Adrenal gland (tissue), 19 donors: ENCODE measurements at places on chromosomes 13 and 19. TPM values are rescaled to one million over a fixed set of nuclear protein-coding genes. Genes with fewer than 3 reads are reported as not detected.

DNA sequence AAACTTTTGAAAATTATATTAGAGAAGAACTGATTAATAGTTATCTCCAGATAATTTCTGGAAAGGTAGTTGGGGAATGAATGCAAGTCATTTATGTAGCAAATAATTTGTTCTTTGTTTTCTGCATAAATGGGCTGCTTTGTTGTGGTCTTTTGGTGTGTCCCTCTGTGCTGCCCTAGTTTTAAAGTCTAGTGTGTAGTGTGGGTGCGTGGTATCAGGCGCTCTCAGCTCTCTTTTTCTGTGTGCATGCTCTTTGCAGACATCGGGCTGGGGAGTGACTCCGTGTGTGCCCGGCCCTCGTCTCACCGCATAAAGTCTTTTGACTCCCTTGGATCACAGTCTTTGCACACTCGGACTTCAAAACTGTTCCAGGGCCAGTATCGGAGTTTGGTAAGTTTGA, 94.5 kb downstream of the ARHGEF7 start:
- no peak for DNase-seq
- no peaks in the 10 kb centered on the region for H3K4me1 ChIP-seq
- H3K36me3 ChIP-seq, result no peaks in the 10 kb centered on the region
- no peaks in the 10 kb centered on the region for H3K27me3 ChIP-seq
- no peak overlapping the region for H3K4me3 ChIP-seq

DNA sequence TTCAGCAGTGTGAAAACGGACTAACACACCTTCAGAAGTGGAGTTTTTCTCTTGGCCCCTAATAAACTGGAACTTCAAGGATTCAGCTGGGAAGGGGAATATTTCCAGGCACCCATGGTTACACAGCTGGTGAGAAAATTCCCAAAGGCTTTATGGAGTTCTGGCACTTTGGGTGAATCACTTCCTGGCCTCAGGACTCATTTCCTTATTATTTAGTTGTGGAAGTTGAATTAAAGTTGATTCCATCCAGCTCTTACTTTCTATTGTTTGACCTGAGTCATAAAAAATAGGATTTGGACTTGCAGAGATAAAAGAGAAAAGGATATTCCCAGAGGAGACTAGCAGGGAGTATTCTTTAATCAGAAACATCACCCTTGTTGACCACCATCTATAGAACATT, 882.1 kb downstream of the UQCRFS1 start:
- no peak overlapping the region for H3K27ac ChIP-seq
- H3K27me3 ChIP-seq, result no peaks in the 10 kb centered on the region
- H3K4me1 ChIP-seq, result no peaks in the 10 kb centered on the region

GRCh38 chr13:22286338-22286737, 615.5 kb downstream of the FGF9 start:
- no peak overlapping the region for H3K27ac ChIP-seq
- no peak for DNase-seq
- H3K4me1 ChIP-seq, result no peaks in the 10 kb centered on the region

DNA sequence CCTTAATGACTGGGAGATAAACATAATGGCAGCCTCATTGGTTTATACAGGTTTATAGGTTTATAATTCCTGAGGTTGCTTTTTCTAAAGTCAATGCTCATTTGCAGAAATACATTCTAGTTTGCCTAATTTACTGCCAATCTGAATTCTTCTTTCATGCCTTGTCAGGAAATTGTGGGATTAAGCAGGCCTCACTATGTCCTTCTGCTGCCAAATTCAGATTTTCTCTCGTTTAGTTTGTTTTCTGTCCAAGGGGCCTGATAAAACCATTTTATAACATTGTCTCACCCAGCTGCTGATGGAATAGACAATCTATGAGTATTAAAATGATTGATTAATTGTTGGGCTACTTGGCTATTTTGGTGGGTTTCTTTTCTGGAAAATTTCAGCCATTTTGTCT, 42.4 kb upstream of the OBI1 start:
- peaks cover 3% of the 10 kb centered on the region for H3K27me3 ChIP-seq
- no peak overlapping the region for H3K4me3 ChIP-seq
- H3K4me1 ChIP-seq, result no peaks in the 10 kb centered on the region

GRCh38 chr13:88217372-88217771, 546.2 kb downstream of the SLITRK5 start:
- H3K27me3 ChIP-seq, result no peaks in the 10 kb centered on the region
- H3K4me1 ChIP-seq, result no peaks in the 10 kb centered on the region
- no peaks in the 10 kb centered on the region for H3K36me3 ChIP-seq
- no peak overlapping the region for H3K27ac ChIP-seq

GRCh38 chr19:46016426-46017094, 6.3 kb downstream of the PGLYRP1 start:
- H3K27ac ChIP-seq, result no peak overlapping the region
- DNase-seq, result peak; percentile 81

GRCh38 chr19:35408284-35409171, 37.7 kb downstream of the GPR42 start:
- no peak overlapping the region for H3K4me3 ChIP-seq
- peaks cover 4% of the 10 kb centered on the region for H3K4me1 ChIP-seq
- no peaks in the 10 kb centered on the region for H3K36me3 ChIP-seq
- H3K27me3 ChIP-seq, result no peaks in the 10 kb centered on the region

DNA sequence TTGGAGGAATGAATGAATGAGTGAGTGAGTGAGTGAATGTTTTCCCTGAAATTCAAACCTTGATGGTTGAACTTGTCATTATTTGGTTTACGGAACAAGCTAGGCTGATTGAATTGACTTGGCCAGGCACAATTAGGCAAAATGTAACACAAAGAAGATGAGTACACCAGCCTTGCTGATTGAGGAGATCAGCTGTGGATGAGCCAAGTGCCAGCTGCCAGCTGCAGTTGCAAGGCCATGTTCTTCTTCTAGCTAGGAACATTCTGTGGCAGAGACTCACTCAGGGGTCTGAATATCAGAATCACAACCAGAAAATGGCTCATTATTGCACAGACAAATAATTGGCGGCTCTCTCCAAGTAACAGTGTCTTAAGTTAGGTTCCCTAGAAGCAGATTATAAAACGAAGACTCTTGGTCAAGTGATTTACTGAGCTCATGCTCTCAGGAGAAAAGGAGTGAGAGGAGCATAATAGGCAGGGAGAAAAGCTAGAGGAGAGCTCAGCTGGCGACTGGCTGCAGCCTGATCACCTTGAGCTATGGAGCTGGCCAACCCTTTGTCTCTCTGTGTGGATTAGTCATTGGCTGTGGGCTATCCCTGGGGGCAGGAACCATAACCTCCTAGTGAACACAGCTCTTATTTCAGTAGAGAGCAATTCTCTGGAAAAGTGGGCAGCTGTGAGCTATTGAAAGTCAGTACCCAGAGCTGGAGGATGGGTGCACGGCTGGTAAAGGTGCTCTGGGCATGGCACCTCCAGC, 225.3 kb upstream of the SERP2 start:
- no peaks in the 10 kb centered on the region for H3K27me3 ChIP-seq
- H3K27ac ChIP-seq, result no peak overlapping the region
- DNase-seq, result no peak
- H3K4me1 ChIP-seq, result no peaks in the 10 kb centered on the region

TNFSF13B gene
- 10.5 TPM for total RNA-seq
